Globus pallidus (tissue), 1 donor: ENCODE measurements at places on chromosomes 4 and X.

DNA sequence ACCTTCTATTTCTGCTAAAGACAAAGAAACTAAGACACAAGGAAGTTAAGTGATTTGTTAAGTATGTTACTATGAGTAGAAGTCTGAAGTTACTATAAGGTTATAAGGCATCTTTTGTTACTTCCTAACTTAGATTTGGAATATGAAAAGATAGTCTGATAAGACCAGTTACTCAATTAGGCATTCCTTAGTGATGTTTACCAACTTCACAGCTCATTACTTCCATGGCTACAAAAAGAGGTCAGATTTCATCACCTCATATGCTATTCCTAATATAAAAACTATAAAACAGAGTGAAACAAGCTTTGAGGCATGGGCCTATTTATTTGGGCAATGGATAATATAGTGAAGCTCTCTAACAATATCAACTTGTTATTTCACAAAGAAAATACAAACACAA is 143.1 kb downstream of the TBCK start:
- DNase-seq = no peak

DNA sequence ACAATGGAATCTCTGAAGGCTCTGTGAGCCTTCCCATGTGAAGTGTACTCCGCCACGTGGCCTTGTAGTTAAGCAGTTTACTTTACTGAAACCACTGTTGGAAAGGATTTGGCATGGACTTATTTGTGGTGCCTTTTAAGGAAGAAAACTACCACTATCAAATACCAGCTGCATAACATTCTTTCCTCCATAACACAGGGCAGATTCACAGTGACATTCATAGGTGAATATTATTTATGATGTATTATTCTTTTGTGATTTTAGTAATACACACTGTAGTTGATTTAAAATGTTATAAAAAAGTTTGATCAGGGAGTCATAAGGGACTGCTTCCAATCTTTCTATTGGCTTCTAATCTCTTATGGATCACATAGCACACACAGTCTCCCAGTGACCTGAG is 192.5 kb upstream of the AGTR2 start:
- no peak for DNase-seq

DNA sequence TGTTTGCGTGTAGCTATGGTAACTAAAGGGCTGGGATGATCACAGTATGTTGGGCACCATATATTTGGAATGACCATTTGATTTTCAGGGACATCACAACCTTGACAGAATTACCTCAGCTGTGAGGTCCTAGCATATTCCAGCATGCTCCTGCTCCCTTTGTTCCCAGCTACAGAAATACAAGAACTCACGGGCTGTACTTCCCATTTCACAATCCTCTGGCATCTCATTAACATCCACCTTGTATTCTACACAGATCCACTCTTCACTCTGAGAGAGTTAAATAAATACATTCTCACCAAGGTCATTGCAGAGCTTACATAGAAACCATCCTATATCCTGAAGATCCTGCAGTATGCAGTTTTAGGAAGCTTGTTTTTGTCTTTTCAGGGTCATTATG is 169.7 kb downstream of the FRMPD4 start:
- no peak for DNase-seq

DNA sequence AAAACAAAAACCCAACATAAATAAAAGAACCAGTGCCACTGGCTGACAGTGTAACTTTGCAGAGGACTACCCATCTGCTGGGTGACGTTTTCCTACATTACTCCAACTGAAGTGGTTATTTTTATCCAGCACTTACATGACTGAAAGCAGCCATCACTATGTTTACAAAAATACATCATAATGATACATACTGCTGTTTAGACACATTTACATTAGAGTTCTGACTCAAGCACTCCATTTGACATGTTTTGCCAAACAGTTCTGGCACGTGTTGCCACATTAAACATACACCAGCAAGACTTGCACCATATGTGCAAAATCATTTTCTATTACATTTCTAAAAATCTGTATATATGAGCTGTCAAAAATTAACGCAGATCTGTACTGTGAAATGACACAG is 39.6 kb downstream of the BEND4 start:
- DNase-seq = no peak

GRCh38 chr4:121353213-121353612 is 27.6 kb downstream of the QRFPR start:
- DNase-seq = no peak

DNA sequence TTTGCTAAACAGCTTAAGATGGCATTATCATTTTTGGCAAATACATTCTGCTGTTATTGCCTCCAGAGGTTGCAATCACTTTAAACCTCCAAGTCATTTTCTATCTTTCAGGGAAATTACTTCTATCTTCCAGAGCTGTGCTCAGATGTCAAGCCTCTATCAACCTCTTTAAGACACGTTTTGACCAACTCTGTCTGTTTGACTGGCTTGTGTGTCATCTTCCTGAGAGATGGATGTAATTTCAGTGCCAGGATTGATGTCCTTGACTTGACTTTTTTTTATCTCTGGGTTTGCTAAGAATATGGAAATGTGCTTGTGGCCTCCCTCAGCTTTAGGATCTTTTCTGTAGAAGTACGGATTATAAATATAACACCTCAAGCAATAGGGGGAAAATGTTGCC is 263.4 kb downstream of the GLUD2 start:
- DNase-seq = no peak

DNA sequence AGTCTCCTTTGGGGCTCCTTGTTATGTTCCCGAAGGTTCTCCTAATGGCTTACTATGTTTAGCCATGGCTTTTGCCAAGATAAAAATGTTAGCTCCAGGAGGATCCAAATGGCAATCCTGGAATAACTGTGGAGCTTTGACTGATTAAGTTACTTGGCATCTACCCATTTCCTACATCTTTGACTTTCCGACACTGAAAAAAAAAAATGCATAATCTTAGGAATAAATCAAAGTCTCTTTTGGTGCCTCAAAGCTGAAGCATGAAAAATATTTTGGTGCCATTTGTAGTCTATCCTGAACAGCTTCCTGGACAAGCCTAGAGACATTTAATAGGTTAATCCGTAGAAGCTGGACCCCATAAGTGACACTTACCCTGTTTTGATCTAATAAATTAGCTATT is 191.7 kb downstream of the PALLD start:
- DNase-seq = no peak

GRCh38 chr4:78749258-78749971 is 26.7 kb upstream of the BMP2K start:
- DNase-seq = no peak
